Osteoblast (primary cell): ENCODE measurements at places on chromosomes 2 and 18. TPM values are rescaled to one million over a fixed set of nuclear protein-coding genes. Genes with fewer than 3 reads are reported as not detected.

Gene NEUROD1
- not detected in 2 replicates for total RNA-seq

Gene NPPC
- not detected in 2 replicates for total RNA-seq

Gene MAPK4
- not detected in 2 replicates for total RNA-seq

- H3K27me3 ChIP-seq: no peaks in the 10 kb centered on the region
- DNase-seq: no peak
- H3K4me1 ChIP-seq: peaks cover 34% of the 10 kb centered on the region
- no peak overlapping the region for H3K27ac ChIP-seq
Measured at GRCh38 chr2:28624793-28625701, 126.6 kb upstream of the PPP1CB start.

DNA sequence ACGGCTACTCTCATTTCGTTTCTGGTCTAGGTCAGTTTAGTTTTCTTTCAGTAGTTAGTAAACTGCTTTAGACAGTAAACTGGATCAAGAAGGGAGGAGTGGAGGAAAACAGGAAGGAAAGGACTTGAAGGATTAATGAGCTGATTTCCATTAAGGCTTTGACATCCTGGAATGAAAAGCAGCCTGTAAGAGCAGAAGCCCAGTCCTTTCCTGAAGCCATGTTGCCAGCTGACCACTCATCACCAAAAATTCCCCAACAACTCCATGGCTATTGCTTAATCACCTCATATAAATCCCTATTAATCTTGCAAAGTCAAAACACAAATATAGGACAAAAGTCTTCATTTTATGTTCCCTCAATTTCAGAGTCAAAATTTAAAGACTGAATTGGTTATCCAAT is 113.7 kb upstream of the ZFP36L2 start:
- H3K4me3 ChIP-seq: no peak overlapping the region
- H3K36me3 ChIP-seq: no peaks in the 10 kb centered on the region
- H3K27ac ChIP-seq: peak overlapping the region; percentile 56

DNA sequence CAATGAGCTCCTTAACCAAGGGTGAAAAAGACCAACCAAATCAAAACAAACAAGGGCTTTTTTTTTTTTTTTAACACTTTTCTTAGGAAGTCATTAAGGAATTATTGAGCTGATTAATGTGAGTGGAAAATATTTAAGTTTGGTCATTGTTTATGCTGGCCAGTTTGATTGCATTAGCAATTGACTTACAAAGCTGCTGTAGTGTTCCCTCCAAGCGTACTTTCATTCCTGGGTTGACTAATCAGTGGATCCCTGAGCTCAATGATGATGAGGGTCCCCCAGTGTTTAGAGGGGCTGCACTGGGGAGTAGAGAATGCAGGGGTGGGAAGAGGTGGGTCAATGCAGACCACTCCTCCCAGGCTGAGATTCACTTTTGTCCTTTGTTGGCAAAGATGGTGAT is 119.3 kb downstream of the PRKCE start:
- DNase-seq: no peak
- peaks cover 3% of the 10 kb centered on the region for H3K4me1 ChIP-seq
- no peaks in the 10 kb centered on the region for H3K27me3 ChIP-seq
- H3K4me3 ChIP-seq: no peak overlapping the region

GRCh38 chr2:239306274-239307220 is 94.3 kb downstream of the HDAC4 start:
- no peaks in the 10 kb centered on the region for H3K36me3 ChIP-seq
- H3K27me3 ChIP-seq: no peaks in the 10 kb centered on the region
- no peak overlapping the region for H3K27ac ChIP-seq
- H3K4me3 ChIP-seq: no peak overlapping the region
- H3K4me1 ChIP-seq: peaks cover 13% of the 10 kb centered on the region

DNA sequence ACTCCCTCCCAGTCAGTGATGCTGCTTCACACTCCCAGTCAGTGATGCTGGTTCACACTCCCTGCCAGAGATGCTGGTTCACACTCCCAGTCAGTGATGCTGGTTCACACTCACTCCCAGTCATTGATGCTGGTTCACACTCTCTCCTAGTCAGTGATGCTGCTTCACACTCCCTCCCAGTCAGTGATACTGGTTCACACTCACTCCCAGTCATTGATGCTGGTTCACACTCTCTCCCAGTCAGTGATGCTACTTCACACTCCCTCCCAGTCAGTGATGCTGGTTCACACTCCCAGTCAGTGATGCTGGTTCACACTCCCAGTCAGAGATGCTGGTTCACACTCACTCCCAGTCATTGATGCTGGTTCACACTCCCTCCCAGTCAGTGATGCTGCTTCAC is 34.3 kb upstream of the KCNG2 start:
- no peak for DNase-seq
- no peak overlapping the region for H3K27ac ChIP-seq
- H3K36me3 ChIP-seq: no peaks in the 10 kb centered on the region
- no peak overlapping the region for H3K4me3 ChIP-seq
- no peaks in the 10 kb centered on the region for H3K27me3 ChIP-seq
- H3K4me1 ChIP-seq: peaks cover 6% of the 10 kb centered on the region
